Stimulated activated CD4-positive, alpha-beta T cell treated with anti-CD3 and anti-CD28 coated beads, Interleukin-4, amount 100 ng/mL, for 1 hour (primary cell): ENCODE measurements at places on chromosomes 13 and 19.

- DNase-seq = no peak
These were observed 35.0 kb upstream of the OLFM2 start for GRCh38 chr19:9971166-9971897.

GRCh38 chr19:38494379-38494778 is 60.9 kb downstream of the RYR1 start:
- DNase-seq = no peak

DNA sequence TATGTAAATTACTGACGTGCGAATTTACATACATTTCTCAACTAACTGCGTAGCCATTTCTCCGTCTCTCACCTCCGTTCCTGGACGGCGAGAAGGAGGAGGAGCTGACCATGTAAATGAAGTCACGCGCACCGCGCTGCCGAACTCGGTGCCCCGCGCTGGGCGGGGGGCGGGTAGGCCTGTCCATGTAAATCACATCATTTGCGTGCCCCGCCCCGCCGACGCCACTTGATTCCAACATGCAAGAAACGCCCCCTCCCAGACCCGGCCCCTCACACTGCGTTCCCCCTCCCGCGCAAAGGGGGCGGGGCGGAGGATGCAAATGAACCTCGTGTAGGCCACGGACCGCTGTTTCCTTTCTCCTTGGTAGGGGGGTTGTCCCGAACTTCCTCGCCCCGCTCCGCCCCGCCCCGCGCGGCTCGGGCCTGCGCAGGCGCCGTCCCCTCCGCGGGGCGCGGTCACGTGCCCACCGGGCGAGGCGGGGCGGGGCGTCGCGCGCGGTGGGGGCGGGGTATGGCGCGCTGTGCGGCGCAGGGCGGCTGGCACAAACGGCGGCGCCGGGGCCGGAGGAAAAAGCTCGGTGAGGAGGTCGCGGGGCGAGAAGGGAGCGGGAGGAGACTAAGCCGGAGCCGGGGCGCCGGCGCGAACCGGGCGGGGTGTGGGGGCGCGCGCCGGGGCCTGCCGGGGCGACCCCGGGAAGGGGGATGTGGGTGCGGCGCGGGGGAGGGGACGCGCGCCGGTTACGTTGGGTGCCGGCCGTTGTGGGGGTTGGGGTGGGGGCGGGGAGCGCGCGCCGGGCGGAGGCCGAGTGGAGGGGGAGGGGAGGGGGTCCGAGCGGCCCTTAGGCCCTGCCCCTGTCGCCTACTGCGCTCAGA is at the start of gene EGLN2:
Gene EGLN2, plus strand, starts transcription at position 509 of the 875 bp plus-strand sequence. CDS start 1,382 bp downstream, outside the sequence.
- DNase-seq = peak; percentile 100

GRCh38 chr19:5352229-5352763 is 11.7 kb upstream of the PTPRS start:
- DNase-seq = no peak

- no peak for DNase-seq
These were observed 142.3 kb downstream of the KLF12 start for GRCh38 chr13:73991884-73992283.

DNA sequence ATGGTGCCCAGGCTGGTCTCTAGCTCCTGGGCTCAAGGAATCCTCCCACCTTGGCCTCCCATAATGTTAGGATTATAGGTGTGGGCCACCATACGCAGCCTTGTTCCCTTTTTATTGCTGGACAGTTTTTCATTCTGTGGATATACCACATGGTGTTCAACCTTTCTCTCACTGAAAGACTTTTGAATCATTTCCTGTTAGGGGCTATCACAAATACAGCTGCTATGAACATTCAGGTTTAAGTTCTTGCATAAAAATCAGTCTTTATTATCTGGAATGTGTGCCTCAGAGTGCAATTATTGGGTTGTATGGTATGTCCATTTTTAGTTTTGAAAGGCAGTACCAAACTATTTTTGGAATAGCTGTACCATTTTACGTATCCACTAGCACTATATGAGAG is 647.2 kb downstream of the LIG4 start:
- DNase-seq = no peak
